Pancreas (tissue), 10 donors: ENCODE measurements at places on chromosomes 16 and 17. TPM values are rescaled to one million over a fixed set of nuclear protein-coding genes. Genes with fewer than 3 reads are reported as not detected.

DNA sequence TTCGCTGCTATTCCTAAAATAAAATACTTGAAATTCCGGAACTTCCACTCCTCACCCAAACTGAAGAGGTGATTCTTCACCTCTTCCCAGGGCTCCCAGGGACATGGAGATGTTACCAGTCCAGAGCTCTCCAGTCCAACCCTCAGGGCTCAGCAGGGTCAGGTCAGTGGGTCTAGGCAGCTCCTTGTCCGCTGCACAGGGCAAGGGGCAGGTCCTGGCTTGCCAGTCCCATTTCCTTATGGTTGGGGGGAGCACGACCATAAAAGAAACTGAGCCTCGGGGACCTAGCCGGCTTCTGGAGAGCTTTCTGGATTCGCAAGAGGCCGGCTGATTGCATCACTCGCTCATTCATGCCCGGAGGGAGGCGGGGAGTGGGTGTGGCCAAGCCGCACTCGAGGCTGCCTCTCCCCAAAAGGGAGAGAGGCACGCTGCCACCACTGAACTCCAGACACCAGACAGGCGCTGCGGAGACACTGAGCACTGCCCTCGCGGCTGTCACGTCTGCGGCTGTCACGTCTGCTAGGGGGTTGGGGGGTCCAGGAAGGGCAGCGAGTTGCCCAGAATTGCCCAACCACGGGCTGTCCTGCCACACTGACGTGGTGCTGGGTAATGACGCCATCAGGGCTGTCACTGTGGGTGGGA is 15.8 kb downstream of the SLC7A5 start:
- no peaks in the 10 kb centered on the region for H3K27me3 ChIP-seq
- DNase-seq, result peak; percentile 84
- H3K4me1 ChIP-seq, result peaks cover 23% of the 10 kb centered on the region
- H3K36me3 ChIP-seq, result no peaks in the 10 kb centered on the region

- no peak for DNase-seq
- no peak overlapping the region for H3K27ac ChIP-seq
- no peak overlapping the region for H3K4me3 ChIP-seq
- H3K27me3 ChIP-seq, result no peaks in the 10 kb centered on the region
Measured at GRCh38 chr17:58387834-58388233, 29.5 kb downstream of the RNF43 start.

SLC6A2 gene
- polyA plus RNA-seq, result not detected

DNA sequence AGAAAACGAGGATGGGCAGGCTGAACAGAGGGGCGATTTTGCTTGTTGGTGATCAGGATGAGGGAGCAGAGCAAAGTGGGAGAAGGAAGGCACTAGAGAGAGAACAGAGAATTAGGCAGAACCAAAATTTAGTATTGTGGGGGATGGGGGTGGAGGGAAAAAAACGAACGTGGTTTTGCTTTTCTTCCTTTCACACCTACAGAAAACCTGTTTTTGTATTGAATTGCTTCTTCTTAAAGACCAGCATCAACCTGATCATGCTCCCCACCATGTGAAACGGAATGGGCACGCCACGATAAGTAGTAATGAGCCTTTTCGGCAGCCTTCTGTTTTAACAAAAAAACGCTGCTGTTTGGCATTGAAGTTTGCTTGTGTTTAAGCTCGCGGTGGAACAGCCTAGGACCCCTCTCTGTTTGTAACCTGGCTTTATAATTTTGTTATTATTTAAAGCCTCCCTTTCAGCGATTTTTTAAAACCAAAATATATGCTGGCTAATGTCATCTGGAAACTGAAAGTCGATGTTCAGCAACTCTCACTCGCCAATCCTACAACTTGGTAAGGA is 36.8 kb downstream of the ERCC4 start:
- DNase-seq, result no peak
- H3K4me1 ChIP-seq, result no peaks in the 10 kb centered on the region
- no peak overlapping the region for H3K4me3 ChIP-seq
- peak overlapping the region; percentile 68 for H3K27ac ChIP-seq
- H3K36me3 ChIP-seq, result no peaks in the 10 kb centered on the region
- no peaks in the 10 kb centered on the region for H3K27me3 ChIP-seq

- H3K36me3 ChIP-seq, result no peaks in the 10 kb centered on the region
- H3K27me3 ChIP-seq, result no peaks in the 10 kb centered on the region
- DNase-seq, result no peak
- no peak overlapping the region for H3K4me3 ChIP-seq
- no peak overlapping the region for H3K27ac ChIP-seq
- H3K4me1 ChIP-seq, result no peaks in the 10 kb centered on the region
Measured at GRCh38 chr16:66182592-66182991, 183.9 kb upstream of the CDH5 start.

DNA sequence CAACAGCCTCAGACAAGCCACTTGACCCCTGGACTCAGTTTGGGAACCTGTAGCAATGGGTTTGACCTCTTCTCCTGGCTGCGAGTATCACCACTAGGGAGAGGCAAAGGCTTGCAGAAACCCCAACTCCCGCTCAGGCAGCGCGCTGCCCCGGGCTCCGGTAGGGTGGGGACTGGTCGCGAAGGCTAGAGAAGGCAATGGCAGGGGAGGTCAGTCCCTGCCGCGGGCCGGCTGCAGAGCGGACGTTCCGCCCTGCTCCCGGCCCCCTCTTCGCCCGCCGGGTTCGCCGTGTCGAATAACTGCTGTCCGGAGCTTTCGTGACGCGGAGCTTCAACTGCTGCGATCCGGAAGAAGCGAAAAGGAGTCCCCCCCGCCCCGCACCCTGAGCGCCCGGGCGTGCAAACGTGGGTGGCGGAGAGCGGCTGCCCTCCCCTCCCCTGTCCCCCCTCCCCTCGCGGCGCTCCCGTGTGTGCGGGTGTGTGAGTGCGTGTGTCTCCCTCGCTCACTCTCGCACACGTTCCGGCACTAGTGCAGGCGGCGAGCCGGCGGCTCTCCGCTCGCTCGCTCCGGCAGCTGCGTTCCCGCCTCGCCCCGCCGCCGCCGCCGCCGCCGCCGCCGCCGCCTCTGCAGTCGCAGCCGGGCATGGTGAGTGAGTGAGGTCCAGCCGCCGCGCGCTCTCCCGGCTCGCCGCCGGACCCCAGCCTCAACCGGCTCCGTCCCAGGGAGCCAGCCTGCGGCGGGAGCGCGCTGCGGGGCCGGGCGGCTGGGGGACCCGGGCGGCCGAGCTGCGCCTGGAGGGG is 772 bp upstream of the SHISA6 start:
- H3K27ac ChIP-seq, result no peak overlapping the region
- peak overlapping the region; percentile 35 for H3K4me3 ChIP-seq
- no peaks in the 10 kb centered on the region for H3K27me3 ChIP-seq
- H3K4me1 ChIP-seq, result no peaks in the 10 kb centered on the region
- no peaks in the 10 kb centered on the region for H3K36me3 ChIP-seq
